GM12878 (cell line): ENCODE measurements at places on chromosomes 1 and 21. TPM values are rescaled to one million over a fixed set of nuclear protein-coding genes. Genes with fewer than 3 reads are reported as not detected.

GRCh38 chr1:30822006-30822405 is 64.4 kb upstream of the LAPTM5 start:
- no peak for DNase-seq

DNA sequence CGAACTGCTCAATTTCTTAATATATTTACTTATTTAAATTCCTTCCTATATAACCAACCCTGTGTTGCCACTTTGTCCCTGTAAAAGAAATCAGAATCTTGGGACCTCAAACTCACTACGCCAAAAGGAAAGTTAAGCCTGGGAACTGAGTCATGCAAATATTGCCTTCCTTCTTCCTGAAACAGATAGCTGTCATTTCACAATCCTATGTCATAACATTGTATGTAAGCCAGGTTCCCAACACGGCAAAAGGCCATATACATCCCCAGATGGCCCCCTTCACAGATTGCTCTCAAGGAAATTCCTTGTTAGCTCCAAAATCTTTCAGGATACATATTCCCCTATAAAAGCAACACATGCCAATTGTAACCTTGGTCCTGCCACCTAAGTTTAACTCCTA is 39.7 kb downstream of the C21orf91 start:
- no peak for DNase-seq

Gene ARHGAP30
- 136 and 143 TPM in 2 replicates for total RNA-seq

Gene CFAP45
- 0.64 and 0.93 TPM in 2 replicates for total RNA-seq

Gene LYPD8
- not detected in 2 replicates for total RNA-seq

DNA sequence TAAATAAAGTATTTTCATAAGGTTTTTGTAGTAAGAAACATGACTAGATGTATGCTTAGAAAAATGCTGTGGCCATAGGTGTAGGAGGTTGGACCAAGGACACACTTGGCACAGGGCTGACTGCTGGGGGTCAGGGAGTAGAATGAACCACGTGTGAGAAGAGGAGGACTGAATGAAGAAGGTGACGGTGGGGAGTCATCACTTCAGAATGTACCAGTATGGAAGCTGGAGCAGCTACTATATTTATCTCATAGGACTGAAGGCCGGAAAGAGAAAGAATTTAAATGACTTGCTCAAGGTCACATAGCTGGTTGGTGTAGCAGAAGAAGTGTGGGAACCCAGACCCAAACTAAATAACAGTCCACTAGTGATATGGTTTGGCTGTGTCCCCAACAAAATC is 79.8 kb upstream of the HAO2 start:
- no peak for DNase-seq

DNA sequence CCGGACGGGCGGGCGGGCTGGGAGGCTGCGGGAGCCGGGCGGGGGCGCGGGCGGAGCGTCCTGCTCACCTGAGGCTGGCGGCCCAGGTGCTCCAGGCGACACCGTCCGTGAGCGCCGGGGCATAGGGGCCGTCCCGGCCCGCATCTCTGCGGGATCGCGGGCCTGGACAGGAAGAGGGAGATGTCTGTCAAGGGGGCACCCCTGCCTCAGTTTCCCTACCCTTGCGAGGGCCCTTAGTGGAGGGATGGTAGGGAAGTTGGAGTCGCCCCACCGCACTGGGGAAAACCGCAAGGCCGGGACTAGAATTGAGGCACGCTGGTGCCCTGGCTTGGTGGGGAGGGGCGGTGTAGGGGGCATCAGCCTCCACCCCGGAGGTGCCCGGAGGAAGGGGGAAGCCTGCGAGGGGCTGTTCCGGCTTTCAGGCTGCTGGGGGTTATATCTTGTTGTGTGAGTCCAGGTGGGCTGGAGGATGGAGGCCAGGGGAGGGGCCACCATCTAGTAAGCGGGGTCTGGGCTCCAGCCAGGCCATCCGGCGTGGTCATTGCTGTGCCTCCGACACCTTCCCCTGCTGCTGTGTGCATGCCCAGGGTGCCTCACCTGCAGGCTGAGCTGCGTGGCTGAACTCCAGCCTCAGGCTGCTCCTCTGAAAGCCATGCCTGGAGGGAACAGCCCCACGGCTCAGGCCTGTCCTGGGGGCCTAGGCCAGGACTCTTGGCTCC is 580 bp downstream of the VWA1 start:
- DNase-seq: no peak

DNA sequence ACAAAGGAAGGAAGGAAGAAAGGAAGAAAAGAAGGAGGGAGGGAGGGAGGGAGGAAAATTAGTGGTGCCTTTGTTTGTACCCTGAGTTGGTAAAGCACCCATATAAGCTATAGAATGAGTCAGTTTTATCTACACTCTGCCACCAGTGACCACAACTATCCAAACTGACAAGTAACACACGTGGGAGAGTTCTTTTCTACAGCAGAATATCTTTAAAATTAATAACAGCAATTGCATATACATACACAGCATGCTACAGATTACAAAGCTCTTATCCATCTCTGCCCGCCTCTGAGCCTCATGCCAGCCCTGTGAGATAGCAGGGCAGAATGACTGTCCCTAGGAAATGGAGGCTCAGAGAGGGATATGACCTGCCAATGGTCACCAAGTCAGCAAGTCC is 20.3 kb downstream of the CDCP2 start:
- no peak for DNase-seq
